Mesenteric fat pad (tissue), 1 donor: ENCODE measurements at places on chromosomes 12 and 14. TPM values are rescaled to one million over a fixed set of nuclear protein-coding genes. Genes with fewer than 3 reads are reported as not detected.

DNA sequence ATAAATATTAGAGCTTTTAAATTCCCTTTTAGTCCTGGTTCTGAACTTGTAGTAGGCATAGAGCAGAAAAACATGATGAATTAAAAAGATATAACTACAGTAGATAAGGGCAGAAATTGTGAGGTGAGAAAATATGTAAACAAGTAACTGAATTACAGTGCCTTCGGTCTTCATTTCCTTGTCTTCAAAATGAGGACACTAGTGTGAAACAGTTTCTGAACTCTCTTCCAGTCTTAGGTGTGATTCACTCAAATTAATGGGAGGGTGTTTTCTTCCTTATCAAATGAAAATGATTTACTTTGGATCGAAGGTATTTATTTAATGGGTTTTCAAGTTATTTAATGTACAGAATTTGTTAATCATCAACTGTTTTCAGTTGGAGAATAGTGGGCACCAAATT is 1.5 kb downstream of the FGD4 start:
- no peak for DNase-seq

DNA sequence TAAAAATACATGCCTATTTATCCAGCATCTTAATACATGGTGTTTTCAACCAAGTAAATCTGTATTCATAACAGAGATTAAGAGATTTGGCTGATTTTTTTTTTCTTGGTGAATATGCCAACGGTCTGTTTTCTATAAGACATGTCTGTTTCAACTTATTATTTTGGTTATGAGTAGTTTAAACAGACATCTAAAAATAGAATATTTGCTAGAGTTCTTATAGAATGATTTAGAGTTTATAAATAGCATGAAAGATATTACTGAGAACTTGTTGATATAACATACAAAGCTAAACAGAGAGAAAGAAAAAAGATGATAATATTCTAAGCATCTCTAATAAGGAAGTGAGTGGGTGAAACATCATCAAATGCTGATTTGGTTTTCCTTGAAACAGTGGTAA is 199.9 kb downstream of the CCDC91 start:
- DNase-seq: no peak

KIF26A gene
- 3.2 TPM for total RNA-seq

DNA sequence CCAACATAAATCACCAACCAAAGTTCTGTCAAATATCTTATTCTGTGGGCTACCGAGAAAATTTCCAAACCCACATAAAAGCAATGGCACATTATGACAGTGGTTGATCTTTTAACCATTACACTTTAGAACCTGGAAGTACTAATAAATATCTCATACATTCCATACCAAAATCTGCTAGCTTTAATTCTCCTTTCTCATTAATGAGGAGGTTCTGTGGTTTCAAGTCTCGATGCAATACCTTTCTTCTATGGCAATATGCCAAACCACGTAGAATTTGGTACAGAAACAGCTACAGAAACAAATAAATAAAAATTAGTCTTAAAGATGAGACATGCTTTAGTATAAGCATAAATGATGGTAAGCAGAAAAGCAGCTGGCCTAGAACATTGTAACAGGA is 100.7 kb downstream of the ELK3 start:
- DNase-seq: no peak

DNA sequence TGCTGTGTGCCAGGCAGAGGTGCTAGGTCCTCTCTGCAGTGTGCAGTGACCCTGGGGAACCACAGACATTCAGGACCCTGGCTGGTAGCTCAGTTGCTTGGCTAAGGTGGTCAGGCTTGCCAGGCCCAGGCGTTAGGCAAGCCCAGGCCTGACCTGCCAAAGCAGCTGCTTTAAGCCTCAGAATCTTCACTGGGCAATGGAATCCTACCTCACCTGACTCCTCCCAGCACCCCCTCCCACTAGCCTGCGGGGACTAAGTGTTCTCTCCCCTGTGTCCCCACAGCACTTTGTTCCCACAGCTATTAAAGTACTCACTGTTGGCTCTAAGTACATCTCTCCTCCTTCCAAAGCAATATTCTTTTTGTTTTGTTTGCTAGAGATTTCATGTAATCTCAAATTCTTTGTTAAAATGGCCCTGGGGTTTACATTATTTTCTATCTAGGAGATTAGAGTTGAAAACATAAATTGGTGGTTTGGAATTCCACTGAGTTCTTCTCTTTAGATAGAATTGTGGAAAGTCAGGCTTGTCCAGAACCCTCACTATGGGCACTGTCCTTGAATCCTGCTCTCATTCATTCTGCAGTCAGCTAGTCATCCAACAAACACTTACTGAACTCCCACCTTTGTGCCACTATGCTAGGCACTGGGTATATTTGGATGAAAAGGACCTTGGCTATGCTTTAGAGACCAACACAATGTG is 44.4 kb downstream of the DGLUCY start:
- no peak for DNase-seq
